Posterior cingulate gyrus (tissue), 11 donors: ENCODE measurements at places on chromosomes 2 and 18.

- no peak for DNase-seq
These were observed 434.9 kb downstream of the DSEL start for GRCh38 chr18:67081482-67082211.

DNA sequence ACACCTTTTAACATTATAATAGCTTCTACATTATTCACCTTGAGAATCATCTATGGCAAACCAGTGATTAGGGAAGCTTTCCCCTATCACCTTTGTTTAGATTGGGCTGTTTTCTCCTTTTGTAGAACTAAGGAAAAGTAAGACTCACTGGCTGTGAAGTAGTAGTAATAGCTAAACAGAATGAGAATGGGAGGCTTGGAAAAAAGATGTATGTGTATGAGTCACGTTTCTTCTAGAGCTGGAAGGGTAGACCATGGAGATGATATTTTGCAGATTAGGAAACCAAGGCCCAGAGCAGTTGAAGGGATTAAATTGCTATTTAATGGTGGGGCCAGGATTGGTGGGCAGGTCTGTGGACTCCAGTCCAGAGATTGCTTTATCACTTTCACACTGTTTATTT lies 214.5 kb downstream of the MCFD2 start:
- DNase-seq: no peak

DNA sequence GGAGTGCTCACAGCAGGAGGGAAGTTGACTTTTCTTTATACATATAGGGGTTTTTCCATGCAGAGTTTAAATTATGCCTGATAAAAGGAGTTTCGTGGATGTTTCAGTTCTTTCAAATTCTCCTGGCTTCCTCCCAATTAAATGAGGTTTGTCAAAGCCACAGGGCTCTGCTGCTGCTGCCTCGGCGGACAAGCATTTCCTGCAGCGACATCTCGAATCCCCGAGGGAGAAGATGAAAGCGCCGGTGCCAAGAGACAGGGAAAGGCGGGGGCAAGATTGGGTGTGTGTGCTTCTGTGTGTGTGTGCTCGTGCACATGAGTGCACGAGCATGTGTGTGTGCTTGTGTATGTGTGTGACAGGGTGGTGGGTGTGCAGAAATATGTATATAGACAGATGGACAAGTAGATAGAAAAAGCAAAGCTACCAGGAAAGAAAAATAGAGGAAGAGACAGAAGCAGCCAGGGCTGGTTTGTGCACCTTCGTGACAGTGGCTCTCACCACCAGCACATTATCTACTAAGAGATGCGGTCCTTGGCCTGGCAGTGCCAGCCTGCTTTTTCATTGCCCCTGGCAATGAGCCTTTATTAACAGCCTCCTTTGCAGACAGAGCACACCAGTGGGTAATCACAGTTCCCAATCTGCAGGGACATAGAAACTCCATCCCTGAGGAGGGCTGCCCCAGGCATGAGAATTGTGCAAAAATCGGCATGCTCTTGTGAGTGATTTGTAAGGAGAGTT lies 76.2 kb downstream of the CDK15 start:
- no peak for DNase-seq

- DNase-seq: no peak
These were observed 28.5 kb downstream of the HRH4 start for GRCh38 chr18:24488824-24489493.

GRCh38 chr2:71801969-71802368 lies 345.7 kb downstream of the CYP26B1 start:
- DNase-seq: peak; percentile 93

DNA sequence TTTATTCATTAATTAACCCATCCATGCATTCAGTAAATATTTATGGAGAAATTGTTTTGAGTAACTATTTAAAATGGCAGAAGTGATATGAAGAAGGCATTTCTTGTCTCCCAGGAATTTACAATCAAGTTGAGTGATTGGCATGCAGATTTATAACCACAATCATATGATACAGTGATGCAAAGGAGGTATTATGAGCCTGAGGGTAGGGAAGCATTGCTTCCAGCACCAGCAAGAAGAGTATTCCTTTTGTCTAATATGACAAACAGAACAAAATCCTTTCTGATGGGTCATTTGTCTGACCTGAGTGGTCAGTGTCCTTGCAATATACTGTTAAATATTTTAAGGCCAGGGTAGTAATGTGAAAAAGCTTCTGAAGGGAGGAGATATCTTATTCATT lies 244.2 kb upstream of the RGPD4 start:
- DNase-seq: no peak

DNA sequence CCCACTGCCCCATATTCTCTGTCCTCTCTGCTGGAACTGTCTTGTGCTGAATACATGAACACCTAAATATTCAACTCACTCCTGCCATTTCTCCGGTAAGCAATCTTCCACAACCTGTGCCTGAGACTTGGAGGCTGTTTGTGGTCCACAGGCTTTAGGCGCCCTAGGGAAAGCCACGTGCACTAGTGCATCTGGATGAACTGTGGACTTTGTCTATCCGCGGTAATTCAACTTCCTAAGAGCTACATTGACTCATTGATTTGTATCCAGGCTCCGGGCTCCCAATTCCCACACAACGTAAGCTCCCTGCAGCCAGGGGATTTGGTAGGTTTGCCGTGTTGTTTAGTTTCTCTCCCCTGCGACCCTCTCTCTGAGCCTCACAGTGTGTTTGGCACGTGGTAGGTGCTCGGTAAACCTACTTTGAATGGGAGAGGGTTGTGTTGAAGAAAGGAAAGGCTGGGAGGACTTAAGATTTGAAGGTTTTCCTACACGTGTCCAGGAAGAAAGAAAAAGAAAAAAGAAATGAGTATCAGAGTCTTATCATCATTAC lies 718.2 kb downstream of the DPP10 start:
- no peak for DNase-seq

DNA sequence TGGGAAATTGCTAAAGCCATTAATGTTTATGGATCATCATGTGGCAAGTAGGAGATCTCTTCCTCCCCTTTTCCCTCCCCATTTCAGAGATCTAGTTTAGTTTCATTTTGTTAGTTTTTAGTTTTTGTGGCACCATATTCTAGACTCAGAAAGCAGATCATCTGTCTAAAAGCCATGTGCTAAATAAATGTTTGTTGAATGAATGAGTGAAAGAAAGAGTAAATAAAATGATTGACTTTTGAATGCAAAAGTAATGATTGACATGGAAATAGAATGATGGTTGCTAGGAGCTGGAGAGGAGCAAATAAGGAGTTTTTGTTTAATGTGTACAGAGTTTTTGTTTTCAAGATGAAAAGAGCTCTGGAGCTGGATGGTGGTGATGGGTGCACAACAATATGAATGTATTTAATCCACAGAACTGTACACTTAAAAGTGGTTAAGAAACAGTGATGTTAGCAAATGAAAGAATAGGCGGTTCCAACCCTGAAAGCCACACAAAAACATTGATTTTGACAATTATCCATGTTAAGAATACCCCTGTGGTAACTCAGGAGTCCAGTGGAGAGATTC lies 23.6 kb downstream of the TMEM178A start:
- DNase-seq: no peak

GRCh38 chr18:66795051-66795450 lies 191.2 kb upstream of the CDH19 start:
- DNase-seq: no peak

GRCh38 chr2:240457223-240458043 lies 22.0 kb downstream of the GPC1 start:
- peak; percentile 84 for DNase-seq

GRCh38 chr18:74457725-74458421 lies 765 bp upstream of the DIPK1C start:
- peak; percentile 90 for DNase-seq

- DNase-seq: no peak
These were observed 67.0 kb downstream of the SOCS6 start for GRCh38 chr18:70355620-70356385.

GRCh38 chr2:190822043-190822442 lies 58.6 kb upstream of the GLS start:
- DNase-seq: no peak

DNA sequence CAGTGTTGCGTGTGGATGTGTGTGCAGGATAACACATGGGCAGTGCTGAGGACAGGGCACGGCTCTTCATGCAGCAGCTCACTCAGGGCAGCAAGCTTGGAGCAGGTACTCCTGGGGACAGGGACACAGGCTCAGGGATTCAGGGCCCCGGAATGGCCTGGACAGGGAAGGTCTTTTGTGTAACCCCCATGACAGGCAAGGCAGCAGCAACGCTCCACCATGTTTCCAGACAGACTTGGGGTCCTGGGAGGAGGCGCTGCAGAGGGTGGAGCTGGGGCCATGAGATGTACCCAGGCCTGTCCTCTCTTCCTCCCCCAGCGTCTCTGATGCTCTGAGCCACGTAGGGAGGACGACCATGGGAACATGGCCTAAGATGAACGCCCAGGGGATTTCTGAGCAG lies 58.3 kb downstream of the ADNP2 start:
- no peak for DNase-seq

DNA sequence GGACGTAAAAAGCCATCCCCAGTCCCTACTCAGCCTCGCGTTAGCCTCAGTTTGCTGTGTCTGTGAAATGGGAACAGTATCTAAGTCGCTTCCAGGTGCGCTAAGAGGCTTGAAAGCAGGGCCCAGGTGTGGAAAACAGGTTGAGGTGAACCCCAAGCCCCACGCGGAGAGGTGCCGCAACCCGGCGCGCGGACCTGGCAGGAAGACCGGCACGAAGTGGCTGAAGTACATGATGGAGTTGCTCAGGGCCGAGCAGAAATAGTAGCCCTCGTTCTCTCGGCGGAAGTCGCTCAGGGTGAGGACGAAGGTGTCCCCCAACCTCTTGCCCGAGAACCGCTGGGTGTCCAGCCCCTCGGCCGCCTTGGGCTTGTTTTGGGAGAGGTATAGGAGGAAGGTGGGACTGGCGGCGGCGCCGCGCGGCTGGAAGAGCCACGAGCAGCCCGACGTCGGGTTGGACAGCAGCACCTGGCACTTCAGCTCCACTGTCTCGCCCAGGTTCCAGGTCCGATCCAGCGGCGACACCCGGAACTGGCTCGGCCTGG lies 508 bp downstream of the CD8A start:
- no peak for DNase-seq

DNA sequence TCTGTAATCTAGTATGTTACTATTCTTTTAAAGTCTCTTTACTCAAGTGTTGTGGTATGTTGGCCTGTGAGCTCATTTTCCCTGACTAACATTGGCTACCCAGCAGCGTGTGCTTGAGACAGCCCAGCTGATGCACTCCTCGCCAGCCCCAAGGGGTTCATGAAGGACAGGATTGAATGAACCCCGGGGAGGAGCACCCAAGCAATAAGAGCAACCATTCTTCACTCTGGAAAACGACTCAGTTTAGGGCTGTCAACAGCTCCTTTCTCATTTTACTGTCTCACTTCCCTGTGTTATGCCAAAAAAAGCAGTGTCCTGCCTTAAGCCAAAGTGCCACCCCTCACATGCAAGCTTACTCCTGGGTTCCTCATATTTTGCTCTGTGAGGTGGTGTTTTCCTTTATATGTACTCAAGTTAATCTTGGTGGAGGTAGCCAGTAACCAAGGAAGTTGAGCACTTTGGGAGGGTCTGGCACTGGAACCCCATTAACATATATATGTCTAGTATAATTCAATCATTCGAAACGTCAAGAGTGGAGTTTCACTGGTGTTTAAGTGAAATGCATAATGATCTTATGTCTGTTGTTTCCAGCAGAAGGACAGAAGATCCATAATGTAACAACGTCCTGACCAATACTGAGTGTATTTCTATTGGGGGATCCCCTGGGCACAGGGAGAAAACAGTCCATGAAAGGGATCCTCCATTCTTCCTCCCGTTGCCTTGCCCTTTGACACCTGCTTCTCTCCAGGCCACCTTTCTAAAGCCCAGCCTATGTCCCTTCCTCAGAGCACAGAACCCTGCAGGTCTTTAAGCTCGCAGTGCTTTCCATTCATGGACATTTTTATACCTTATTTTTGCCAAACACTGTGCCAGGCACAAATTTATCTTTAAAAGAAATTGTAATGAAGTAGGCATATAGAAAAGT lies 43.2 kb downstream of the ATIC start:
- DNase-seq: no peak

DNA sequence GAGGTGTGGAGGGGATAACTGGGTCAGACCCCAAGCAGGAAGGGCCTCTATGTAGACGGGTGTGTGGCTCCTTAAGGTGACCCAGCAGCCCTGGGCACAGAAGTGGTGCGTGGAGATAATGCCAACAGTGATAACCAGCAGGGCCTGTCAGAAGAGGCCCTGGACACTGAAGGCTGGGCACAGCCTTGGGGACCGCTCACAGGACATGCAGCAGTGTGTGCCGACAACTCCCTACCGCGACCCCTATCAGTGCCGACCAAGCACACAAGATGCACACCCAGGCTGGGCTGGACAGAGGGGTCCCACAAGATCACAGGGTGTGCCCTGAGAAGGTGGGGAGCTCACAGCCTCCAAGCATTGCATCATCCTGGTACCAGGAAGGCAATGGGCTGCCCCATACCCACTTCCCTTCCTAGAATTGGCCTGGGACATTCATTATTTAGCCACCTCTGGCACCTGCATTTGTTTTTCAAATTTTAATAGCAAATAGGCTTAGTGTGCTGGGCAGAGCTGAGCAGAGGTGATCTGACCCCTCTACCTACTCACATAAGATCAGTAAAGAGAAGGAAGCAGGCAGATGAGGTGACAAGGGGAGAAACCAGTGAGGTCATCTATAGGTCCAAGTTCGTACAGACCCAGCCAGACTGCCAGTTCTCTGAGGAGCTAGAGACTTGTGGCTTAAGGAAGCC lies 55.2 kb downstream of the BCL11A start:
- DNase-seq: no peak

DNA sequence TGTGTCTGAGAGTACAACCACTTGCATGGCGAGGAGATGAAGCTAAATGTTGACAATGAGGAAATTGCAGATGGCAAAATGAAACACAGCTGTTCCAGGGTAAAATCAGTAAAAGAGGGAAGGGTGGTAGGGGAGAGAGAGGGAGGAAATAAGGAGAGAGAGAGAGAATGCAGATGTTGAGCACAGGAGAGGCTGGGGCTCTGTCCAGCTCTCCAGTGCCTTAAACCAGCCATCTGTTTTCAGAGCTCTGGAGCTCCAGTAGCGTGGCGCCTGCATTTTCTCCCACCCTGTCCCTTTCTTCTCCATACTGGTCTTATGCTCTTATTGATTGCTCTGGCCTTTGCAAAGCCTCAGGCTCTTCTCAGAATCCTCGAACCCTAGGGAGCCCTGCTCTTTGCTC lies 52.7 kb upstream of the BOD1L2 start:
- DNase-seq: no peak

DNA sequence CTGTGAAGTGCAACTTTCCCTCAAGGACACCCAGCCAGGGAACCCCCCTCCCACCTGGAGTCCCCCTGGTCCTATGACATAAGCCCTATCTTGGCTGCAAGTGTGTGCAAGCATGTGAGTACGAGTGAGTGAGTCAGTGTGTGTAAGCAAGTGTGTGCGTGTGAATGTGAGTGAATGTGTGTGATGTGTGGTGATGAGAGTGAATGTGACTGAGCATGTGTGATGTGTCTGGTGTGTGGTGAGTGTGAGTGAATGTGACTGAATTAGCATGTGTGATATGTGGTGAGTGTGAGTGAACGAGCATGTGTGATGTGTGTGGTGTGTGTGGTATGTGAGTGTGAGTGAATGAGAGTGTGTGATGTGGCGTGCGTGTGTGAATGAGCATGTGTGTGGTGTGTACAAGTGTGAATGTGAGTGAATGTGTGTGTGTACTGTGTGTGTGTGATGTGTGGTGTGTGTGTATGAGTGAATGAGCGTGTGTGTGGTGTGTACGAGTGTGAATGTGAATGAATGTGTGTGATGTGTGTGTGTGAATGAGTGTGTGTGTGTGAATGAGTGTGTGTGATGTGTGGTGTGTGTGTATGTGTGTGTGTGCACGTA lies 68.8 kb upstream of the SMAD7 start:
- no peak for DNase-seq
